Tibial nerve (tissue), 4 donors: ENCODE measurements at places on chromosomes 5 and 9.

DNA sequence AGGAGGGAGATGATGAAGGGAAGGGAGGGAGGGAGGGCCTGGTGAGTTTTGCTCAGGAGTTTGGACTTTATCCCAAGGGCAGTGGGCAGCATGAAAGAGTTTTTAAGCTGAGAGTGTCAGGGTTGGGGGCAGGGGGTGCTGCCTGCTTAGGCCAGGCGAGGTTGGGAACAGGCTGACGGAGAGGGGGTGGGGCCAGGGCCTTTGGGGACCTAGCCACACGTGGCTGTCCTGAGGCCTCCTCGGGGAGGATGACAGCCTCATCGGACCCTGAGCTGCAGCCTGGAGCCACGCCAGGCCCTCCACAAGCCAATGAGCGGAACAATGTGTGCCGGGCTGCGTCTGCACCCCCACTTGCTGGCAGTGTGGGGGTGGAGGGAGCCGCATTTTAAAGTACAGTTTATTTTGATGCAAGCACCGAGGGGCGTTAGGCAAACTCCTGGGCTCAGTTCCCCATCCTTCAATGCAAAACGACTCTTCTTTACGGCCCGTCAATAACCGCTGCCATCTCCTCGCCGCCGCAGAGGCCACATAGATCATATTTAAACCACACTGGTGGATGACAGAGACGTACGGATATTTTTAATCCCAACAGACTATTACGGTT, 5.3 kb upstream of the RXRA start:
- no peak for DNase-seq

DNA sequence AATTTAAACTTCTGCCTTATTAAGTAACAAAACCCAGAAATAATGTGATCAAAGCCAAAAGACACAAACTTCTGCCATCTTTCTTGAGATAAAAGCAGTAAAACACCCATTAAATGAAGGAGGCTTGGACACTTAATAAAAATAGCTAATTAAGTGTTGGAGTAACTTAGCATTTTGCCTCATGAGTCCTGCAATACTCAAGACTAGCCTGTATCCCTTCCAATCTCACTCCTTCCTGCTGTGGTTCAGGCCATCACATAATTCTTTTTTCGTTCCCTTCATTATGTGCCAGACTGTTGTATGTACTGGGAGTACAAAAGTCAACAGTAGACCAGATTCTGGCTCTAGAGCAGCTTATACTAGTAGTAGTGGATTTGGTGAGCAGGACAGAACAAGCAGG, 250.2 kb downstream of the NFIB start:
- DNase-seq, result no peak

DNA sequence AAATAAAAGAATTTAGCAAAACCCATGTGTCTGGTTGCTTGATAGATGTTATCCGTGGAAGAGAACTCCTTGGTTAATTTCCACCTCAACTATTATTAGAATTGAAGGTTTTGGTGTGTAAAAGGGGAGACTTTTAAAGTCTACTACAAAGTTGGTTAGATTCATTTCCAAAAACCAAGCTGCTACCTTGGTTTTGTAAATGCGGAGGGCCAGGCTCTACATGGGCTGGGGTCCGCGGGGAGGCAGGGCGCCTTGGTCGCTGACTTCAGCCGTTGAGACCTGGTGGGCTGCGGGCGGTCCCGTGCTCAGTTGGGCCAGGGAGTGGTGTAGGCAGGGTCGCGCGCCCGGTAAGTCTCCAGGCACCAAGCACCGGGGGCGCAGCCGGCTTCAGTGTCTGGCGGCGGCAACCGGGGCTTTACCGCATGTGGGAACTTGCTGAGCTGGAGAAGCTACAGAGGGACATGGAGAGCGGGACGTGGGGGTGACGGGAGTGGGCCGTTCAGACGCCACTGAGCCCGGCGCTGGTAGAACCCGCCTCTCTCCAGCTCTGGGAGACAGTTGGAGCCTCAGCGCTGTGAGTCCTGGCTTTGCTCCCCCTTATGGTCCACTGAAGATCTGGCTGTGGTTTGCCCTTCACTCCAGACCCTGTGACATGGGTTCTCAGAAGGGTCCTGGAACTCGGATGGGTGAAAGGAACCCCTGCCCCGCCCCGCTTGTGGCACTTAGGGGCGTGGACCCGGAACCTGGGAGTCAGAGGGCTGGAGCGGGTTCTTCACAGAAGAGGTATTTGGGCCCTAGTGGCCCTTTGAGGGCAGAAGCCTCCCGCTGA, 11.8 kb downstream of the NR2F1 start:
- DNase-seq, result no peak

- no peak for DNase-seq
These were observed 36.3 kb downstream of the GABRP start for GRCh38 chr5:170819824-170820223.

DNA sequence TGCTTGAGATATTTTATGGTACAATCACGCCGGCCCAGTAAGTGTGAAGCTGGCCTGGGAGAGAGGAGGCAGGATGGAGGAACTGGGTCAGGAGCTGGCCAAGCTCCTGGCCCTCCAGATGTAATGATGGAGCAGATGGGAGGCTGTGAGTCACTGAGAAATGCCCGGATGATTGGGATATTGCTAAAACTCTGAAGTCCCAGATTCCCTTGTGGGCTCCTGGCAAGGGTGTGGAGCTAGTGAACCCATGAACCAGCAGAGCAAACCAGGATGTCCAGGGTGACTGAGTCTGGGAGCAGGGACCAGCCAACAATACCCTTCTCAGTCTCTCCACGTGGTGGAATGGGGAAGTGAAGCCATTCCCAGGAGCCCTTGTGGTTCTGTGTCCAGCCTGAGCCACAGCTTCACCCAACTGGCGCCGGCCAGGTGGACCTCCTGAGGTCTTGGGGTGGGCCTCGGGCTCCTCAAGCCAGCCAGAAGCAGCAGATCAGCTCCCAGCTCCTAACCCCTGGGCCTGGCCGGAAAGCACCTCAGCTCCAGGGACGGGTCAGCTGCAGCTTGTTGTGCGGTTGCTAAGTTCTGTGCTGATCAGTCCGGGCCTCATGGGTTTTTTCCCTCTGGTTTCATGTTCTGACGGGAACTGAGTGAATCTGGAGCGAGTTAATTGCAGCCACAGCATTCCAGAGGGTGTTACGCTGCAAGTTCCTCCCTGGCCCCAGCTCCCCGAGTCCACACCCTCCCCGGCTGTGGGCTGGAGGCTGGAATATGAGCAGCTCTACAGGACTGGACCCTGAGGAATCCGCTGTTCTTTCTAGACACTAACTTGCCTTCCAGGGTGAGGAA, 37.6 kb downstream of the DUSP1 start:
- DNase-seq, result peak; percentile 78

DNA sequence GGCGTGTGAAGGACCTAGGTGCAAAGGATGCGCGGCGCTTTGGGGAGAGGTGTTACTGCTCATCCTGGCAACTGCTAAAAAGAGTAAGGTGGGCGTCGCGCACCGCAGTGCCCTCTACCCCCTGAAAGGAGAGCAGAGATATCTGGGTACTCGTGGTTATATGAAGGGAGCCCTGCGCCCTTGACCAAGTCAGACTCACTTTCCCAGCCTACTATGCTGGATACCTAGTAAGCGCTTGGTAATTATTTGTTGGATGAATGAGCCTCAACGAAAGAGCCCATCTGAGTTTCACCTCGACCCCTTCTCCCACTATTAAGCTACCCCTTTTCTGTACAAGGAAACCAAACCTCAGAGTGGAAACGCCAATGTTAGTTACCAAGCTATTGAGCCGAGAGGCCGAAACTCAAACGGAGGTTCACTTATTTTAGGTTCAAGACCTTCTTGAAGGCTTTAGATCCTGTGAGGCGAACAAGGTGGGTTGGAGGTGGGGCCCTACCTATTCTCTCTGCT, 8.0 kb downstream of the LHX6 start:
- no peak for DNase-seq

GRCh38 chr5:77409870-77410621, 82.1 kb downstream of the WDR41 start:
- DNase-seq, result no peak

DNA sequence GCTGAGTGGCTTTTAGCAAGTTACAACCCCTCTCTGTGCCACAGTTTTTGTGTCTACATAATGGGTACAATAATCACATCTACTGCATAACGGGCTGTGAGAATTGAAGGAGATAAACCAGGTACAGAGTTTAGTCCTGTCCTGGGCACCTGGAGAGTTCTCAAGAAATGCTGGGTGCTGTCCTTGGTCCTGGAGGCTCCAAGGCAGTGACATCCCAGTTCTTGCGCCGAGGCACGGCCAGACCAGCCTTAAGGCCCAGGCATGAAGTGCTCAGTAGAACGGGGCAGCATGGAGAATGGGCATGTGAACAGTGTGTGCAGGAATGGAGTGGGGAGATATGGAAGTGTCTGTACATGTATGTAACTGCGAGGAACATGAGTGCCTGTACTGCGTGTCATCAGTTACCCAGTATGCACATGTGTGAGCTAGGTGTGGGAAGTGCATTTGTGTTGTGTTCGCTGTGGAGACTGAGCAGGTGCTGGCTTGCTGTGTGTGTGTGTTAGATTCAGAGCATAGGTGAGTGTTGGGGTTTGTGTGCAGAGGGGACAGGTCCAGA, 6.3 kb upstream of the UNC5A start:
- DNase-seq, result no peak

DNA sequence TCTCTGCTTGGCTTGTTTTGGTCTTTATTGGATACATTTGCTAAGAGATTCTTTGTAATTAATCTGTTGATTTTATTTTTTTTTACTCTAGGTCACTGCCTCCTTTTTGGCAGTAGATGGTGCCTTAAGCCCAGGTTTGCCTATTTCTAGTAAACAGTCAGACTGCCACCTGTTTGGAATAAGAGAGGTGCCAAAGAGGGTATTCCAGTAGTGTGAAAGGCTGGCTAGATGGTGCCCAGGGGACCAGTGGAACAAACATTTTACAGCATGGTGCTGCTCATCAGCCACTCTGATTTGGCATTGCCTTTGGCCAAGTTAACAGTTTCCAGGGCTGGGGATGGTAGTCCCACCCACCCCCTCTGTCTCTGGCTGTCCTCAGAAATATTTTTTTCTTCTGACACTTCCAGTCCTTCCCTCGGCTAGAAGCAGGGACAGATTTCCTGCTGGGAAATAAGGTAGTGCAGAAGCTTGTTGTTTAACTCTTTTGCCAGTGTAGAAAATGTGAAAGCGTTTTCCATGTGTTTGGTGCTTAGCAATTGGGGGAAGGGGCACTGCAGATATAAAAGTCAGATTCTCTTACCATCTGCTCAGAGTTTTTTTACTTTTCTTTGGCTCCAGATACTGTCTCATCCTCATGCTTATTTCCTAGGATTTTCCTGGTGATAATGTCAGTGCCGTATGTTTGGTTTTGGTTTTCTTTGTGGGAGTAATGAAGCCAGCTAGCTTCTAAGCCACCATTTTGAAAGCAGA, 36.6 kb upstream of the FBXL7 start:
- DNase-seq, result no peak

DNA sequence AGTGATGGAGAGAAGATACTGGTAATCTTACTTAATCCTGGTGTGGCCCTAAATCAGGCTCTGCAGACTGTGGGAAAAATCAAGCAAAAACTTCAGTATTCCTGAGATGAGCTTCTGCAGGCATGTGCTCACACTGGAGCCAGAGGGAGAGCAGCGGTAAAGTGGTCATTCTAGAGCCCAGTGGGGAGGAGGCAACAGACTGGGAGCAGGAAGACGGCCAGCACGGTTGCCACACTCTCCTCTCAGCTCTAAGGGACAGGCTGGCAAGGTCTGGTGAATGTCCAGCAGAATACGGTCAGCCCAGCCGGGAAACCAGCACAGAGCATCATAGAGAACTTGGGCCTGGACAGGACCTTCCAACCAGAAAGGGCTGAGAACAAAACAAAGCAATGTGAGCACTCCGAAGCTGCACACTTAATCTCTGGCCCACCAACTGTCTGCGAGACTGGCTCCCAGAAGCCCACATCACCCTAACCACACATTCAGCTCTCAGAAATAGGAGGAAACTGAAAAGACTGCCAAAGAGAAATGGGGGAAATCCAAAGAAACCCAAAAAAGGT, 30.3 kb downstream of the MED27 start:
- DNase-seq, result no peak

GRCh38 chr5:155276231-155276630, 262.7 kb downstream of the KIF4B start:
- no peak for DNase-seq

DNA sequence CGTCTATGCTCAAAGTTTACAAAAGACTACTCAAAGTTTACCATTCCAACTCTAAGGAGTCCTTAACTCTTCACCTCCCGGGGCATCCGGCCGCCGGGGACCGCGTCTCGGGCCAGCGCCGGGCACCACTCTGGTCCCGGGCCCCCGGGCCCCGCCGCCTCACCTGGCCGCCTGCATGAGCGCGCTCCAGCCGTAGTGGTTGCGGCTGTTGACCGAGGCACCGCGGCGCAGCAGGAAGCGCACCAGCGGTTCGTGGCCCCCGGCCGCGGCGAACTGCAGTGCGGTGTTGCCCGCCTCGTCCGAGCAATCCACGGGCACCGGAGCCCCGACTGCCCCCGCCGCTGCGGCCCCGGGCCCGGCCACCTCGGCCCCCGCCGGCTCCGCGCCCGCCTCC, 388 bp downstream of the ANKS6 start:
- DNase-seq, result no peak

DNA sequence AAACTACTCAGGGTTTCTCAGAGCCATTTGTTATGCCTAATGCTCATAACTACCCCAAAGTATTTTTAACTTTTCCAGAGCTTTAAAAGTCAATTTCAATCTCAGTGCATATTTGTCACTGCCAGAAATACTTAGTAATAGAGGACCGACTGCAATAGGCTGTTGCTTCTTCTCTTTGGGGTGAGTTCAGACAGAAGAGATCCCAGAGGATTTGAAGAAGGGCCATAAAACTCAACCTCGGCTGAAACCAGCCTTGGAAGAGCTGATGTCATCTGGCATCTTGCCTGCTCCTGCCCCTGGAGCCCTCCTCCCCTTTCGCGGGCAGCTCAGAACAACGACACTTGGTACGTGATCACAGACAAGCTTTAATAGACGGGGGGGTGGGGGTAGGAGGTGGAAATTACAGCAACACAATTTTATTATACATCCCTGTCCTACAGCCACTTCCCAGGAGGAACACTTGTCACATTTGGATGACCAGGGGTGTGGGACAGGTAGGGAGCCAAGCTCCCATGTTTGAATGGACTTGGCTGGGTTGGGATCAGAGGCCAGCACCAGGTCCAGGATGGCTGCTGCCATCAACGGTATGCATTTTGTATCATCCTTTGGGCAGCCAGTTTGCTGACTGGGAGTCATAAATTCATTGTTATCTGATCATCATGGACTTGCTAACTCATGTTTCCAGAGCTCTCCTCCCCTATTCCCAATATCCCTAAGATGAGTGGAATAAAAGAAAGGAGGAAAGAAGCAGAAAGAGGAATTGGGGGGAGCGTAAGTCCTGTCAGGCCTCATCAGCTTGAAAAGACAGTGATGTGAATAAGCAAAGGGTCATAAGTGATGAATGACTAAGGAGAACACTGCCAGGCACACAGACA, 186.6 kb upstream of the PANK3 start:
- no peak for DNase-seq

DNA sequence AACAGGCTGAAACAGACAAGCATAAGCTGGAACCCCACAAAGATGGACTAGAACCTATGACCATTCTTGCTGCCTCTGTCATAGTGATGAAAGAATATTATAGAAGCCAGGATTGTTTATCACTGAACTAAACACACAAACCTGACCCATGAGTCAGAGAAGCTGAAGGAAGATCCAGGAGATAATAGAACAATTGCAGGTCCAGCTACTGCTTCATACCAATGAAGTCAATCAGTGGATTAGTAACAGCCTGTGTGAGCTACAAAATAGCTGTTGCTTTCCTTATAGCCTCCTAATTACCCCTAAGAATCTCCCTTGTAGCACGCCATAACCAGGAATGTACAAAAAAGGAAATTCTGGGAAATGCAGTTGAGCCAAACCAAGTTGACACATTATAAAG, 459.9 kb upstream of the ZNF462 start:
- no peak for DNase-seq

GRCh38 chr9:132798817-132799790, 79.0 kb downstream of the AK8 start:
- peak; percentile 41 for DNase-seq

- DNase-seq, result no peak
These were observed 223.9 kb upstream of the ADAMTSL1 start for GRCh38 chr9:18250053-18250452.
